Forelimb muscle (tissue), 1 donor: ENCODE measurements at places on chromosomes 6 and 20. TPM values are rescaled to one million over a fixed set of nuclear protein-coding genes. Genes with fewer than 3 reads are reported as not detected.
A peak's percentile ranks its signal among the peaks of the same experiment; 100 is the strongest.

DNA sequence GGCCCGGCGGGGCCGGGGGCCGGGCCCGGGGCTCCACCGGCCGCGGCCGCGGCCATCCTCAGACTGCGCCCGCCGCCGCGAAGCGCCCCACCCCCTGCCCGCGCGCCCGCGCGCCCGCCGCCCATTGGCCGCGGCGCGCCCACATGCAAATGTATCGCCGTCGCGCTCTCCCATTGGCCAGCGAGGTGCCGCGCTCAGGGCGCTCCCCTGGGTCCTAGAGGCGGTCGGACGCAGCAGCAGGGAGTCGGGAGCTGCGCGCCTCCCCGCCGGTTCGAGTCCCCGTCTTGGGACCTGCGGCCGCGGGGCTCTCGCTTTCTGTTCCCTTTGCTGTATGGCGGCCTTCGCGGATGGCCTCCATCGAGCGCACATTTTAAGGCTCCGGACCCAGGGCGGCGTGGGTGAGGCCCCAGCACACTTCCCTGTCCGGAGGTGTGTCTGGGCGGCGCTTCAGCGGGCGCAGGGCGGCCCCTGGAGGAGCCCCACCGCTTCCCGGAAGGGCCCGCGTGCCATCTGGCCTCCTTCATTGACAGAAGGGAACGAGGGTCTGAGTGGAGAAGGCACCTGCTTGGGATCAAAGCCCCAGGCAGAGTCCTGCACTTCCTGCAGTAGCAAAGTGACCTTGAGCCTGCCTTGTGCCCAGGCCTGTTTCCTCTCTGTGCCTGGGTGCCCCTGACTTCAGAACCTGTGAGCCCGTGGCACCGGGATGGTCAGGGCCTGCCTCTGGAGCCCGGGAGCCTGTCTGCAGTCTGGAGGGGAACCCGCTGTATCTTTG lies at the start of gene CABLES2:
TSS of gene CABLES2 (minus strand) at position 65 of the 772 bp plus-strand sequence. CDS start at position 56, 9 bp downstream.
- DNase-seq = peak; percentile 85

GRCh38 chr20:57947421-57948179 lies 237.8 kb upstream of the PMEPA1 start:
- peak; percentile 60 for DNase-seq

The POU5F1 gene
- polyA plus RNA-seq = 0.56 TPM

- no peak for DNase-seq
Measured at GRCh38 chr20:20073801-20074371, 21.6 kb downstream of the CFAP61 start.

DNA sequence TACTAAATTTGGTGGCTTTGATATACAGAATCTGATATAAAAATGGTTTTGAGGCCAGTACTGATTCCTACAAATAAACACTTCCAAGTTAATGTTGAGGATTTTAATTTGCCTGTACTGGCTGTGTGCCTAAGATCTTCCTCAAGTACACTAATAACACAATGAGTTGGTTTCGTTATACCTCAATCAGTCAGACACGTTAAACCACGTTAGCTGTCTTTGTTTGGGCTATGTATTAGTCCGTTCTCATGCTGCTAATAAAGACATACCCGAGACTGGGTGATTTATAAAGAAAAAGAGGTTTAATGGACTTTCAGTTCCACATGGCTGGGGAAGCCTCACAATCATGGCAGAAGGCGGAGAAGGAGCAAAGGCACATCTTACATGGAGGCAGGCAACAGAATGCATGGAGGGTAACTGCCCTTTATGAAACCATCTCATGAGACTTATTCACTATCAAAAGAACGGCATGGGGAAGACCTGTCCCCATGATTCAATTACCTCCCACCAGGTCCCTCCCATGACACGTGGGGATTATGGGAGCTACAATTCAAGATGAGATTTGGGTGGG lies 46.2 kb downstream of the NT5E start:
- no peak for DNase-seq

The CPXM1 gene
- 31.6 TPM for polyA plus RNA-seq

- no peak for DNase-seq
Measured at GRCh38 chr6:119484598-119484997, 135.0 kb upstream of the MAN1A1 start.
